NCI-H1694 (cell line): ENCODE measurements at places on chromosomes 3 and 15.

DNA sequence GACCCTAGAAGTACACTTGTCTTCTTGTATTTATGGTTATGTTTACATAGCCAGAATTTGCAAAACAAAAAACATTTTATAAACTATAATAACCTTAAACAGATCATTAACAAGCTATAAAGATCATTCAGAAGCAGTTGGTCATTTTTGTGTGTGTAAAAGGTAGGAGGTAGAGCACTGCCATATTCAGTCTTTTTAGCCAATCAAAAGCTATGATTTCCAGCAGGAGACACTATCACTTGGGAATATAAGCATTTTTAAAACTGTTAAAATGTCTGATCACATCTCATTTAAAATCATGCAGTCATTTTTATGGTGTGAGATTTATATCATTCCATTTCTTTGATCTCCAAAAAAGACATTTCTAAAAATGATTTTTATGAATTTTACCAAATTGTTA lies 42.6 kb upstream of the ATP2C1 start:
- DNase-seq: no peak

DNA sequence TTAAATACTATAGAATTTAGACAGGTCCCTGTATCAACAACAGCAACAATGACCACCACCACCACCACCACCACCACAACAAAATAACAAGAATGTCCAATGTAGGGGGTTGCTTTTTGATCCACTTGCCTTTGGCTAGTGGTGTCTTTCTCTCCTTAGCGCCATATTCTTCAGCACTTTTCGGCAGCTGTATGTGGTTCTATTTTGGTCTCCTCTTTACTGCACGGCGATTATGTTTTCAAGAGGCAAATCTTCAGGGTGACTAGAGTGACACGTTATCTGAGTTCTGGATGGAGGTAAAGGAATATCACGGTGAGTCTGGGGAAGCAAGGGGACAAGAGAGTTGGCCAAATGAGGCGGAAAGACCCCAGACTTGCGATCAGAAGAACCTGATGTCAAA lies 56.1 kb downstream of the ST6GAL1 start:
- no peak for DNase-seq

DNA sequence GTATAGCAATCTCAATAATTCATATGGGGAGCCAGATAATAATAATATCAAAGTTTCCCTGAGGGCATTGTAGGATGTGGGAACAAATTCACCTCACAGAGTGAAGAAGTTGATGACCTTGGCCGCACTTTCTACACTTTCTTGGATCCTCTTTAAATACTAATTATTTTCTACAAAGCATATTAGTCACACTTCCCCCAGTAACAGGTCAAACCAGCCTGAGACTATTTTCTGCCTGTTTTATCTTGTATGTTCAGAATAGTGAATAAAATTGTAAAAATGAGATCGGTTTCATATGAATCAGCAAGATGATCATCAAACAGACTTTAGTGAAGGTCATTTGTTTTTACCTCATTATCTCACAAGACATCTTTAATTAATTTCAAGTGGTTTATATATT lies 2.3 kb upstream of the OR5K3 start:
- no peak for DNase-seq

GRCh38 chr3:111675846-111676210 lies 80.7 kb upstream of the ZBED2 start:
- DNase-seq: no peak

DNA sequence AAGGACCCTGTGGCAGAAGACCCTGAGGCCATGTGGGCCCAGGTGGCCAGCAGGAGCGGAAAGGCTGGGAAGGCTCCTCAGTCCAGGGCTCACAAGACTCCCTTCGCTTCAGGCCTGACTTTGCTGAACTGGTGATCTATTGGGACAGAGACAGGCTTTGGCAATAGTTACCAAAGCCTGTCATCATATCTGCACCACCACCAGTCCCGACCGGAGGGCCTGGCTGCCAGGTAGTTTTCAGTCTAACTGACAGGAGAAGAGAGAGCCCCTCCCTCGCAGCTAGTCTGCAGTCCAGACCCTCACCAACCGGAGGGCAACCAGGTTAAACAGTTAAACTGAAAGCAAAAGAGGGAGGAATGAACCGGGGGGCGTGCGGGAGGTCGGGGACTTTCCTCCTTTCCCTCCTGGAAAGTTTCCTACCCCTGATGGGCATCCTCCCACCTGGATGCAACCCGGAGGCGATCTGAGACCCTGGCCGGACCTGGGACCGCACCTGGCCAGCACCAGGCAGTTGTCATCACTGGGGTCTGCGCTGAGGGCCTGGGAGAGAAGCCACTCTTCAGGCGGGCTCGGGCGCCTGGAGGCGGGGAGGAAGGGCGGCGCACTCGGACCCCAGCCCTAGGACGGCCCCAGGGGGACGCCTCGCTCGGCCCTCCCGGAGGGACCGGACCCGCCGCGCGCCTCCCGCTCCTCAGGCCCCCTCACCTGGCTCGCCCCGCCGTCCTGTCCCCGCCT lies 435 bp downstream of the RAB27A start:
- no peak for DNase-seq

- no peak for DNase-seq
Observed at GRCh38 chr3:40532252-40532651, 7.5 kb downstream of the ZNF621 start.

- DNase-seq: no peak
Observed at GRCh38 chr3:15440891-15441290, 13.5 kb downstream of the EAF1 start.

GRCh38 chr3:46276497-46277099 lies 34.3 kb downstream of the CCR3 start:
- no peak for DNase-seq

GRCh38 chr3:123105201-123106189 lies 38.7 kb downstream of the PDIA5 start:
- DNase-seq: no peak

DNA sequence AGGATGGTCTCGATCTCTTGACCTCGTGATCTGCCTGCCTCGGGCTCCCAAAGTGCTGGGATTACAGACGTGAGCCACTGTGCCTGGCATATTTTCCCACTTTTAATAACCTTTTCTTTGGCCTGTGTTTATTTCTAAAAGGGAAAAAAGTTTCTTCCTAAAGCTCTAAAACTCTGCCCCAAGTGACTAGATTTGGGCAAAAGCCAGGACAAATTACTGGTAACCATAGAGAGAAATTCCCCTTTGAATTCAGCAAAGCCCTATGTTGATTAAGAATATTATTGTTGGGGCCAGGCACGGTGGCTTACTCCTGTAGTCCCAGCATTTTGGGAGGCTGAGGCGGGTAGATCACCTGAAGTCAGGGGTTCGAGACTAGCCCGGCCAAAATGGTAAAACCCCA lies 11.5 kb upstream of the TRPM7 start:
- DNase-seq: no peak

DNA sequence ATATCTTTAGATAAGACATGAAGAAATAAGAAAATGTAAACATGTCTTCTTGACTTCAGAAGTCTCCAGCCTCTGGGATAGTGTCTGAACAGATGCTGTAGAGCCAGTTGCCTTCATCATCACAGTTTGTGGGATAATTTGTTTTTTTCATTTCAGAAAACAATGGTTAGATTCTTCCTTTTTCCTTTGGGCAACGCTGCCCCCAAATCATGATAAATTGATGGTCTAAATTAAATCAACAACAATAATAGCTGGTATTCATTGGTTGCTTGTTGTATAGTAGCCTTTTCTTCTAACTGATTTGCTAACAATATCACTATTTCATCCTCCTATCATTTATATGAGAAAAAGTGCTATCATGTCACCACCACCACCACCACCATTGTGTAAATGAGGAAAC lies 12.6 kb upstream of the SHQ1 start:
- no peak for DNase-seq

- DNase-seq: no peak
Observed at GRCh38 chr3:54065586-54065985, 56.8 kb upstream of the CACNA2D3 start.

DNA sequence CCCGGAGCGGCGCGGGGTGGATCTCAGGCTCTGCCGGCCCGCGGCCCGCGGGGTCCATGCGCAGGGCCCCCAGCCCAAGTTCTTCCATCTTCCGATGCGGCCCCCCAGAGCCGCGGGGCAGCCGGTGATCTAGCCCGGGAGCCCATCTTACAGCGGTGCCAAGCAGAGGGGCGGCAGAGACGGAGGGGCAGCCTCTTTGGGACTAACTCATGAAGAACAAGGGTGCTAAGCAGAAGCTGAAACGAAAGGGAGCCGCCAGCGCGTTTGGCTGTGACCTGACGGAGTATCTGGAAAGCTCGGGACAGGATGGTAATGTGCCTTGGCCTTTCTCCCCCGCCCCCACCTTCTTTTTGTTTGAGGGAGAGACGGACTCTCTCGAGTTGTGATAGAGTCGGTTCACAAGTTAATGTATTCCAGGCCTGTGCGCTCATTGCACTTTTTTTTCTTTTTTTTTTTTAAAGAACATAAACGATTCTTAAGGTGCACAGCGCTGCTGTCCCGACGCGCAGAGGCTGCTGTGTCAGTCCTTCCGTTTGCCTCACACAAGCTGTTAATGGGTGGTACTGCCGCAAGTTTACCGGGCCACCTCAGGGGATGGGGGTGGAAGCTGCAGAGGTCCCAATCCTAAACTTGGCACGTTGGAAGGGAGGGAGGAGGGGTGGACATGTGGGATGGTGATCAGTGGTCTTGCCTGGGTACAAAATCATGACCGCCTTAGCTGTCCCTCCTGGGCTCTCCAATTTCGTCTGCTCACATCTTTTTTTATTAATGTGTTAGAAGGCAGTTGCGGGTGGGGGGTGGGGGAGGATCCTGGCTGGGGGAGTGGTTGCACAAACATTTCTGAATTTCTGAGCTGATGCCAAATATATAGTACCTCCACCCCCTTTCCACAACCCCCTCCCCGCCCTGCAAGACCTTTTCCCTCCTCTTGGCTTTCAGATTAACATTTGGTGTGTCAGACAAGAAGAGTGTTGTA lies 801 bp downstream of the ARHGAP31 start:
- no peak for DNase-seq

GRCh38 chr3:143366672-143367071 lies 247.1 kb downstream of the CHST2 start:
- no peak for DNase-seq

GRCh38 chr3:61136191-61136590 lies 115.1 kb downstream of the FHIT start:
- no peak for DNase-seq

DNA sequence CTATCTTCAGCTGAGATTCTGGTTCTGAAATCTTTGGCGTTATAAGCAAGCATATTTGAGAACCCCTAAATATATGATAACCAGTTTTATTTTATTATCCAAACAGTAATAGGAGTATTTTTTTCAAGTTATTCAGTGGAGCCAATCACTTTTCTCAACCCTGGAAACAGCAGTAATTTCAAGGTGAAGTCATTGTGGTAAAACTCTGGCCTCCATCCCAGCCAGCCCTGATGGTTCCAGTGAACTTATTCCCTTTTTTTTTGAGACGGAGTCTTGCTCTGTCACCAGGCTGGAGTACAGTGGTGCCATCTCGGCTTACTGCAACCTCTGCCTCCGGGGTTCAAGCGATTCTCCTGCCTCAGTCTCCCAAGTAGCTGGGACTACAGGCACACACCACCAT lies 545.4 kb upstream of the IL12A start:
- no peak for DNase-seq

- no peak for DNase-seq
Observed at GRCh38 chr3:127819656-127820055, 2.7 kb downstream of the MGLL start.

DNA sequence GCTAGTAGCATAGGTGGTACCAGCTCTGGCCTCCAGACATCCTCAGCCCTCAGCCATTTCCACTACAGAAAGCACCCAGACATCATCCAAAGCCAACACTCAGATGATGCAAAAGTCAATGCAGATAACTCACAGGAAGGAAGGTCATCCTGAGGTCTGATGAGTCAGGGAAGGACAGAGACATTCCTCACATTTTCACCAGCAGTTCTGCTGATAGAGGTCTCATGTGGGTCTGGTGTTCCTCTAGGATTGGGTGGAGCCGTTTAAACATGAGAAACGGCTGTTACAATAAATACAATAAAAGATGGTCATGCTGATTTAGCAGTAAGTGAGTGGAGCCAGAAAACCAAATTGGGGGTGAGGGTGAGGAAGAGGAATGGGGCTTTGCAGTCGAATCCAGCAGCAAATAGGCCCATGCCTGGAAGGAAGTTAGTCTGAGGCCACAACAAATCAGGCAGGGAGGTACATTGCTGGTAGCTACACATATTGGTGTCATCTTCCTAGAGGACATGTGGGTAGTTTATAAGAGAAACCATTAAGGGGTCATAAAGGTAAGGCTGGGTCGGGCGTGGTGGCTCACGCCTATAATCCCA lies 33.3 kb upstream of the FLNB start:
- no peak for DNase-seq

- no peak for DNase-seq
Observed at GRCh38 chr15:64438653-64439447, 21.5 kb upstream of the ZNF609 start.

- no peak for DNase-seq
Observed at GRCh38 chr3:122342803-122343202, 17.8 kb downstream of the CSTA start.

DNA sequence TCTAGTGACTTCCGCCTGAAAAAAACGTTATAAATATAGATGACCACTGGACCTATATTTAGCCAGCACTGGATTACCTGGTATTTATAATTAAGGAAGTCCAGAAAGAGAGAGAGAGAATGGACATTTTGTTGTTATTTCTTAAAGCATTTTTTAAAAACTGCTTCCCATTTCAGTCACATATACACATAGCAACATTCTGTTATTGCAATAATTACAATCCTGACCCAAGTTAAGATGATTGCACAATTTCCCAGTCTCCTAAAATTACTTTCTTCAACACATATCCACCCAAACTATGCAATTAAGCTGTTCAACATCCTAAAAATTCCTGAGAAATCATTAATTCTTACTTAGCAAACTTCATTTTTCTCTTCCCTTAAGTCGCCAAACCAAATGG lies 37.7 kb downstream of the PCSK6 start:
- DNase-seq: no peak

DNA sequence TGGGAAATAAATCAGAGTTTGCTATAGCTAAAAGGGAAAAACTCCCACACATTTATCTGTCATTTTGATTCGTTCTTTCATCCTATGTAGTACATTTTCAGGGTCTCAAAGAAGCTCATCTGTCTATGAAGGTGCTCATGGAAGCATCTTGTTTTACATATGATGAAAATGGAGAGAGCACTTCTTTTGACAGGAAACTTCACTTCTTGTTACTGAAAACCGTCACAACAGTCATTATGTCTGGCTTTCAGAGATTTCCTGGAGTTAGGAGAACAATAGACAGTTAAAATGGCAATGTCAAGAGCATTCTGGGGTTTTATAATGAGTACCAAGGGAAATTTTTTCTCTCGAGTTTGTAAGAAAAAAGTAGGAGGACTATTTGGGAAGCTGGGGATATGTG lies 83.3 kb downstream of the TMEM108 start:
- DNase-seq: no peak

GRCh38 chr3:70738291-70738681 lies 425.8 kb upstream of the MDFIC2 start:
- no peak for DNase-seq

DNA sequence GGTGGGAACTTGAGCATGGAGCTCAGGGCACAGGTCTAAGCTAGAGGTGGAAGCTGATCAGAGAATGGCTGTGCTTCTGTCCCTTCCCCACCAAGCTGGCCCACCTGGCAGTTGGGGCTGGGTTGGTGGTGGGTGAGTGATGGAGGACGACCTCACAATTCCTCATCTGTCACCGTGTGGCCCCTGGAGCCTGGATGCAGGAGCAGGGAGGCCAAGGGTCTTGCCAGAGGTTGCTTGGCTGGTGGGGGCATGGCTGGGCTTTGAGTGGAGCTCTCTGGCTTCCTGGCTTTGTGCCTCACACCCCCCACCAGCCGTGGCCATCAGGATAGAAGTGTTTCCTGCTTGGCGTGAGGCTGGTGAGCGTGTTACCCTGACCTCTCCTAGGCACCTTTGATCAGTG lies 36.0 kb downstream of the FBLN2 start:
- no peak for DNase-seq

- no peak for DNase-seq
Observed at GRCh38 chr3:120693439-120694171, 11.6 kb upstream of the HGD start.
